ENCODE measurements at places on chromosomes 2 and 18.

- DNase-seq = no peak
Measured at GRCh38 chr2:26860211-26860850, 12.4 kb downstream of the DPYSL5 start.

- DNase-seq = peak; percentile 43
Measured at GRCh38 chr2:125745514-125745913, 910.4 kb upstream of the GYPC start.

DNA sequence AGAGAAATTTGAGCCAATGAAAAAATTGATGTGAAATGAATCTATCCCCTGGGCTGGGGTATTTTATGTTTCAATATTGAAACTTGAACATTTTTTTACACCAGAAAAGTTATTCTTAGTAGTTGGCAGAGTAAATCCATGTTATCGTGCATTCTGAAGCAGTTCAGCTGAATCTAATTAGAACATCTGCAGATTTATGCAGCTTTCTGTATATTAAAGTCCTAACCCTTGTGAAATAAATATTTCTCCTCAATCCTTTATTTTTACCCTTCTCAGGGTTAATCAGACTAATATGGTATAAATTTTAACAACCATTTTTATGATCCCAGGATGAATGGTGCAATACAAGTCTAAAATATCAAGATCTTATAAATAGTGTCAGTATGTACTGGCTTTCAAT is 69.5 kb downstream of the CDH20 start:
- DNase-seq = no peak

GRCh38 chr2:108637304-108637669 is 82.0 kb upstream of the RANBP2 start:
- DNase-seq = no peak

DNA sequence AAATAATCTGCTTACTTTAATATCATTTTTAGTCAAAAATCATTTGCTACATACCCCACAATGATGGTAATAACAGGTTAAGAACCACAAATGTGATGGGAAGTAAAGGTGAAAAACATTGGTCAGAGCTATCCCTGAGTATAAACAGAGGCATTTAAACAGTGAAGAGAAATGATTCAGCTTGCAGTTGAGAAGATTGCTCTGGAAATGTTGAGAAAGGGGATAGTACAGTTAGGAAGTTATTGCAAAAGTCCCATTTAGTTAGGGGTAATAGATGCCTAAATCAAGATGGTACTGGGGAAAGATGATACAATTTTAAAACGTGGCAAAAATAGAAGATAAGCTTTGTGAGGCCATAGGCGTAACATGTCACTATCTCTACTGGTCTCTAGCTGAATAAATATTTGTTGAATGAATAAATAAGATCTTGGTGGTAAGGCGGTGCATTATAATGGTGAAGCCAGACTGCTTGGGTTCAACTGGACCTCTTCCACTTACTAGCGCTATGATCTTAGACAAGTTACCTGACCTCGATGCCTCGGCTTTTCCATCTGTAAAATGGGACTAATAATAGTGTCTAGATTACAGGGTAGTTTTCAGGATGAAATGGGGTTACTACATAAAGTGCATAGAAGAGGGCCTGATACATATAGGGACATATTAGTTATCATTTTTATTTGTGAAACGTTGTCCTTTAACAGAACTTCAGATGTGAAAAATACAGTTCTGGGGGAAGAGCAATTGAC is 2.0 kb upstream of the BZW1 start:
- no peak for DNase-seq

- no peak for DNase-seq
Measured at GRCh38 chr2:121205321-121205942, 79.6 kb downstream of the TFCP2L1 start.

Data from NCI-H1105 treated with DMSO at 0.1 percent for 48 hours (cell line).